Karpas-422 (cell line): ENCODE measurements at places on chromosomes 7 and 10.

- DNase-seq: no peak
These were observed 293.9 kb downstream of the SNX13 start for GRCh38 chr7:17646253-17646956.

- peak; percentile 58 for DNase-seq
These were observed 58.9 kb downstream of the CALML3 start for GRCh38 chr10:5583525-5584175.

GRCh38 chr7:130493275-130493873 is 1.5 kb downstream of the MEST start:
- DNase-seq: no peak

DNA sequence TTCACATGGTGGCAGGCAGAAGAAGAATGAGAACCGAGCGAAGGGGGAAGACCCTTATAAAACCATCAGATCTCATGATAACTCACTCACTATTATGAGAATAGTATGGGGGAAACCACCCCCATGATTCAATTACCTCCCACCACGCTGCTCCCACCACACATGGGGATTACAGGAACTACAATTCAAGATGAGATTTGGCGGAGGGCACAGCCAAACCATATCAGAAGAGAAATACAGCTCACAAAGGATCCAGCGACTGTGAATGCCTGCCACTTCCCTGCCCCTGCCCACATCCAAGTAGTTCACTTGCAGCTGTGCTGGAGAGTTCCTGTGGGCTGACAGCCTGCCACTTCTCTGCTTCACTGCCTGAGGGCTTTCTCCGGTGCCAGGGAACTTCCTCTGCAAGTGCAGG is 148.7 kb downstream of the C7orf25 start:
- no peak for DNase-seq

- no peak for DNase-seq
These were observed 130.2 kb upstream of the CTTNBP2 start for GRCh38 chr7:118003476-118003875.

DNA sequence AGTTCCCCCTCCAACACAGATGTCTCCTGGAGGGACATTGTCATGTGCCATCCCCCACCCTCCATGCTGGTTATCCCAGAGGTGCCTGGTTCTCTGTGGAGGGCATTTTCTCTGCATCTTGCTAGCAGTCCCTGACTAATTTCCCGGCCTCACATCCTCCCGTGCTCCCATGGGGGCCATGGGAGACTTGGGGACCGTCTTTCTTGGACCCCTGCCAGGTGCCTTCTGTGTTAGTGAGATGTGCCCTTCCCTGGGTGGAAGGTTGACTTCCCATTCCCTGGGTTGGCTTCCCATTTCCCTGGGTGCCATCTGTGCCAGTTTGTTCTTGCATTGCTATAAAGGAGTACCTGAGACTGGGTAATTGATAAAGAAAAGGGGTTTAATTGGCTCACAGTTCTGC is 22.5 kb upstream of the GNA12 start:
- no peak for DNase-seq

DNA sequence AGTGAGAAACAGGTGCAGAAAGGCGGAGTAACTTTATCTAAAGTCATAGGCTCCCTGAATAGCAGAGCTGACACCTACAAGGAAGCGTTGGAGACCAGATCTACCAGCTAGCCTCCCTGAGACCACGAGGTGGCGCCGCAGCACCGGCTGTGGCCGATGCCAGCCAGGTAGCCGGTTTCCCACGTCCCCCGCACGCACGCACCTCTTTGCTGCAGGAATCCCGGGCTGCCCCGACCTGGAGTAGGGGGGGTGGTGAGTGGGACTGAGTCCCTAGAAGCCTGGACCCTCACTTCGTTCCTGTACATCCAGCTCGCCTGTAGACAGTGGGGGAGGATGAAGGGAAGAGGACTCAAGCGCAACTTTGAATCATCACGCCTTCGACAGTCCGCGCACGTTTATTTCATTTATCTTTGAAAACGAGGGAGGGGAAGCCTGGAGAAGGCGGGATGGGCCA is 3.7 kb downstream of the ELOVL3 start:
- peak; percentile 86 for DNase-seq

DNA sequence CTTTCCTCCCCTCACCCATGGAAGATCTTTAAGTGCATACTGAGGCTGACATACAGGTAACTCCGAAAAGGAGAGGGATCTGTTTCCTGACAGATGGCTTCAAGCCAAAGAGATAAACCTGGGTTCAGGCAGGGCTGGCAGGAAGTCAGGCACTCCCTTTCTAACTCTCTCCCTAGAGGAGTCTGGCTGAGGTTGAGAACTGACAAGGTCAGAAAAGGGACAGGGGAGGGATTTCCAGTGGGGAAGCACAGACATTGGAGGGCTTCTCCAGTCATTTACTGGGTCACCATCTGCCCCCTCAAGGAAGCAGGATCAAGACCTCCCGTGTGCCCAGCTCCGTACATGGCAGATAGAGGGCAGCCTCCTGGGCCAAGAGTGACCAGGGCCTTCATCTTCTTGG is 31.6 kb downstream of the TLX1 start:
- no peak for DNase-seq

DNA sequence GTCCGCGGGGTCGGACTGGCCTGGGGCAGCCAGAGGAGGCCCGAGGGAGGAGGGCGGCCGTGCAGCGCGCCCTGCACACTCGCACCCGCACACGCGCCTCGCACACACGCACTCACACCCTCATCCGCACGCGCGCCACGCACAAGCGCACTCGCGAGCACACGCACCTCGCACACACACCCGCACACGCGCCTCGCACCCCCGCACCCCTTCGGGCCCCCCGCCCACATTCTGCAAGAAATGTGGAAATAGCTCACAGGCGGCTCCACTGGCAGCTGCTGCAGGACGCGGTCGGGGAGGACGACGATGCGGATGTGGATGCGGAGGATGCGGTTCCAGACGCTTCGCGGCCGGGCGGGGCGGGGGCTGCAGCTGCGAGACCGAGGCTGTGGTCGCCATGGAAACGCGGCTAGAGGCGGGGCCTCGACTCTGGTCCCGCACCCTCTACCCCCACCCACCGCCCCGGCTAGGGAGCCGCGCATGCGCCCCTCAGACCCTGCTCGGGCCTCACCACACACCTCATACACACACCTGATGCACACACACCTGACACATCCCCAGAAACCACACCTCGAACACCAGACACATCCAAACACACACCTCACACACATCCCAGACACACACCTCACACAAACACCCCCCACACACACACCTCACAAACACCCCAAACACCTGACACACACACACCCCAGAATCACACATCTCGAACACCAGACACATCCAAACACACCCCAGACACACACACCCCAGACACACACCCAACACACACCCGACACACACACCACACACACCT is at the start of gene CALY:
CALY (minus strand) TSS at position 320 of the 793 bp plus-strand sequence. CDS start 7,907 bp downstream, outside the sequence.
- DNase-seq: no peak

DNA sequence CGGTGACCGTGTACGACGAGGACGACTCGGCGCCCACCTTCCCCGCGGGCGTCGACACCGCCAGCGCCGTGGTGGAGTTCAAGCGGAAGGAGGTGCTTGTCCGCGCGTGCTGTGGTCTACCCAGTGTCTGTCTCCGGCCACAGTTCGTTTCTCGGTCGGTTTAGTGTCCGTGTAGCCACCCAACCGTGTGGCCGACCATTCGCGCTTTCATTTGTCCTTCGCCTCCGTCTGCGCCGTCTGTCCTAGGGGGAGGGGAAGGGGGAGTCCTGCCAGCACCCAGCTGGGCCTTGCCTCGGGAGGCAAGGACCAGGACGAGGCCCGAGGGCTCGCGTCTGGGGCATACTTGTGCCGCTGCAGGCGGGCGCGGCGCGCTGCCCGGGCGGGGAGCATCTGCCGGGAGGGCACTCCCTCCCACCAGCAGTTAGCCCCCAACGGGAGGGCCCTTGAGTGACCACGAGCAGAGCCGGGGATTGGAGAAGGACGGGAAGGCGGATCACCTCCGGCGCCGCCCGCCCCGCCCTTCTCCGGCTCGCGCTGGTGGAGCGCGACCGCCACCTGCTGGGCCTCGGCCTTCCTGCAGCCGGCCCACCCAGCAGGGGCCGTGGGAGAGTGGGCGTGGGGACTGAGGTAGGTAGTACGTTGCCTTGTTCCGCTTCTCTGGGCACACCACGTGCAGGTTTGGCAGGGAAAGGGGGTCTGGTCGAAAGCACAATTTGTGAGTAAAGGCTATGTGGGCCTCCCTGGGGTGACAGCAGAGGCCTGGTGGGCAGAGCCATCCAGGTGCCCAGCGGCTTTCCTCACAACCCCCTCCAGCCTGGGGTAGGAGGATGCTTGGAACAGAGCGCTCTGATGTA is 28.5 kb downstream of the RET start:
- DNase-seq: peak; percentile 84

GRCh38 chr7:107593025-107593410 is 13.0 kb downstream of the BCAP29 start:
- no peak for DNase-seq

DNA sequence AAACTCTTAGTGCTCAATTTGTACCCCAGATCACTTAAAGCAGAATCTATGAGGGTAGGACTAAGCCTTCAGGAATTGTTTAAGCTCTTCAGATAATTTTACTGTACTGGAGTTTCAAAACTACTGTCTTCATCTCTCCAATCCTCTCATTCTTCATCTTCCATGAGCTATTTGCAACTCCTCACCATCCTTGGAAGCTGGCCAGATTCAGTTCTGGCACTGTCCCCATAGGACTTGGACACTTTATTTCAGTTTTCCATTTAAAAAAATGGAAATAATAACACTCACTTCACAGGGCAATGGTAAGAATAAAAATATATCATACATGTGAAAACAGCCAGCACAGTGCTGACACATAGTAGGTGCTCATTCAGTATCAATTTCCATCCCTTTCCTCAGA is 74.6 kb downstream of the PPP1R17 start:
- no peak for DNase-seq

DNA sequence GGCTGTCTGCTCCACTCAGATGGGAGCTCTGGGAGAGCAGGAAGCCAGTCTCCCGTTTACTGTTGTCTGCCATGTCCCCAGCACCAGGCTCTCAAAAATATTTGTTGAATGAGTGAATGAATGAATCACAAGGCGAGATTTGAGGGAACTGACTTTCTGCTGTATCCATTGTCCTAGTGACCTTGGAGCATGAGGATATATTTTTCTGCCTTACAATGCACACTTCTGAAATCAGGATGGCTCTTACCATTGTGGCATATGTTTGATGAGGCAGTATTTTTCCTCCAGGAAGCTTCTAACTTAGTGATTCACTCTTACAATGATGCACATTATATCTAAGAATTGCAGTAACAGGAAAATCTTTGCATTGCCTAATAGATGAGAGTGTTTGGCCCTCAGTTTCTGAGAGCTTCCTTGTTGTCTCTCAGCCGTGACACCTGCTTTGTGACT is 136.4 kb downstream of the RPS24 start:
- DNase-seq: no peak

DNA sequence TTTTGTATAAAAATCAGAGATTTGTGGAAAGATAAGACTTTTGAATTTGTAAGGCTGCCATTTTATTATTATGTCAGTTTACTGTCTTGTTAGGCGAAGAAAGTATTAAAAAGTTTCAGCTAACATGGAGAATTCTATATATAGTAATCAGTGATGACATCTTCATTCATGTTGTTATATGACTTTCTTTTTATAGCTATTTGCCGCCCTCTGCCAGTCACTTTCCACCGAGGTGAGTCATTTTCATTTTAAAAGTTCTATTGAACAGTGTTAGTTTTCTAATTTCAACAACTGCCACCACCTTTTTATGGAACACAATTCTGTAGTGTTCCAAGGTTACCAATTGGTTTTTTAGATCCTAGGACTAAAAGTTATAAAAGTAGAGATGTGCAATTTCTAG is 11.8 kb downstream of the CUTC start:
- no peak for DNase-seq

DNA sequence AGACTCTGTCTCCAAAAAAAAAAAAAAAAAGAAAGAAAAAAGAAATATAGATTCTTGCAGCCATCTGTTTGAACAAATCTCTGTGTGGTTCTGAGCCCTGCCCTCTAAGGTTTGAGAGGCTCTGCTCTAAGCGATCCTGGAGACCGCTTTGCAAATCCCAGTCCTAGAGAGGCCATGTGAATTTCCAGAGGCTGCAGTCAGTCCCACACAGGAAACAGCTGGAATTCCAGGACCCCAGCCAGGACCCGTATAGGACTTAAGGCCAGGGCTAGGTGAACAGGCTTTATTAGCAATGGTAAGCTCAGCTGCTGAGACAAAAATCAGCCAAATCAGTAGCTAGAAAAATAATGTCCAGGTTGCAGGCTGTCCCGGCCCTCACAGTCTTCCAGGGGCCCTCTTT is 154.8 kb downstream of the RPS24 start:
- no peak for DNase-seq

DNA sequence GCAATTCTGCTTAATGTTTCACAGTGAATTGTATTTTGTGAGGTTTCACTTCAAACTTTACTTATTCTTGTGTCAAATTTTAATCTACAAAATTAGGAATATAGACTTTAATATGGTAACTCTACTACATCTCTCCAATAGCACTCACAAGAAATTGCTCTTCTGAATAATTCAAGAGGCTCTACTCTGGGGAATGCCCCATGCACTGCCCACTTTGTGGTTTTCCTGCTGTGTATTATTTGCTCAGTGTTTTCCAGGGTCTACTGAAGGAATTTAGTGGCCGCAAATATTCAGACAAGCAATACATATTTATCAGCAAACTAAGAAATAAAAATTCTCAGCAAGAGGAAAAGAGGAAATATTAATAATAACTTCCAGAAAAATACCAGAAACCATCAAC is 611.4 kb downstream of the TNS3 start:
- no peak for DNase-seq

DNA sequence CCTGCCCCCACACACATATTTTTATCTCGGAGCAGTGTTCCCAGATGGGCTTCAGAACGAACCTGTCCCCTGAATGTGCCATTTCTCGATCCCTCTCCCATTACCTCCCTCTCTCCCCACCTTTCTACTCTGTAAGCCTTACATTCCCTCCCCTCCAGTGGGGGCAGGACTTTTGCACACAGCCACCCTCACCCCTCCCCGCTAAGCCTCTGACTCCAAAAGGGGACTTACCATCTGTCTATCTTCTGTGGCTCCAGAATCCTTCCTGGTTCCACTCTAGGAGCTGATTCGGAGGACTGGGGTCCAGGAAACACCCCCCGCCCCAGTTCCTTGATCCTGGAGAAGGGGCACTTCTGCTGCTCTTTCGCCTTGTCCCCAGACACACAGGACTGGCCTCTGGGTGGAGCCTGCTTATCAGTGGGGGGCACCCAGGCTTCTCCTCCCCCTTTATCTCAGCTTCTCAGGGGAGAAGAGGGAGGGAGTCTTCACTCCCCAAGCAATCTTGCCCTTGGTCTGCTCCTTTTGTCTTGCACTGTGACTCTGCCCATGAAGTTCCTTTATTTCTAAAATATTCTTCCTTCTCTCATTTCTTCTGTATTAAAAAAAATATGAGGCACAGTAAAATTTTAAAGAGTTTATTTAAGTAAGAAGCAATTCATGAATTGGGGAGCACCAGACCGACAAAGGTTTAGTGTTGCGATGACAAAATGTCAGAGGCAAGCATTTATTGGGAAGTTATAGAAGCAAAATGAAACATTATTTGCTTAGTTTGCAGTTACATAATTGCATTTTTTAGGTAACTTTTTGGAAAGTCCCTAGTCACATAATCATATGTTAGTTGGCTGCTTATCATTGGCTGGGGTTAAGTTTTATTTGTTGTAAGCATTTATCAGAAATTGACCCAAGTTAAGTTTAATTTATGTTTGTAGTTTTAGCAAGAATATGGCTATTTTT is at the start of gene KEL:
KEL (minus strand) TSS at position 391 of the 954 bp plus-strand sequence; CDS start at position 234, 157 bp downstream.
- DNase-seq: no peak
